HS-27A (cell line): ENCODE measurements at places on chromosomes 5 and 9.

DNA sequence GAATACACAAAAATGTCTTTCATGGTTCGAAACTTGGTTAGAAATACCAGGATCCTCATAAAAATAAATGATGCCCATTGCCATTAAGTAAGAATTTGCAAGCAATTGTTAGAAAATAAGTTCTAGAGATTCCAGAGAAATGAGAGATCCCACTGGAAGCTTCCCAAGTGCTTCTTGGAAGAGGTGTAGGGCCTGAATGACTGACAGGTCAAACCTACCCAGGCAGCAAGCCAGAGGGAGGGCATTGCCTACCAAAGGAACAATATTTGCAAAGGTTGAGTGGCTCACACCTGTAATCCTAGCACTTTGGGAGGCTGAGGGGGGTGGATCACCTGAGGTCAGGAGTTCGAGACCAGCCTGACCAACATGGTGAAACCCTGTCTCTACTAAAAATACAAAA, 777.0 kb upstream of the WWC1 start:
- DNase-seq = no peak

GRCh38 chr9:8724284-8725018, 924.9 kb upstream of the DMAC1 start:
- DNase-seq = no peak

- no peak for DNase-seq
Observed at GRCh38 chr9:3879315-3879714, 353.5 kb upstream of the RFX3 start.

- DNase-seq = no peak
Observed at GRCh38 chr9:101191723-101192122, 163.2 kb downstream of the PLPPR1 start.

- DNase-seq = no peak
Observed at GRCh38 chr9:111529787-111530186, 4.8 kb downstream of the ZNF483 start.

GRCh38 chr5:10317825-10318682, 10.4 kb upstream of the CMBL start:
- DNase-seq = no peak
